GM12891 (cell line): ENCODE measurements at places on chromosomes 2 and 18.
A peak's percentile ranks its signal among the peaks of the same experiment; 100 is the strongest.

DNA sequence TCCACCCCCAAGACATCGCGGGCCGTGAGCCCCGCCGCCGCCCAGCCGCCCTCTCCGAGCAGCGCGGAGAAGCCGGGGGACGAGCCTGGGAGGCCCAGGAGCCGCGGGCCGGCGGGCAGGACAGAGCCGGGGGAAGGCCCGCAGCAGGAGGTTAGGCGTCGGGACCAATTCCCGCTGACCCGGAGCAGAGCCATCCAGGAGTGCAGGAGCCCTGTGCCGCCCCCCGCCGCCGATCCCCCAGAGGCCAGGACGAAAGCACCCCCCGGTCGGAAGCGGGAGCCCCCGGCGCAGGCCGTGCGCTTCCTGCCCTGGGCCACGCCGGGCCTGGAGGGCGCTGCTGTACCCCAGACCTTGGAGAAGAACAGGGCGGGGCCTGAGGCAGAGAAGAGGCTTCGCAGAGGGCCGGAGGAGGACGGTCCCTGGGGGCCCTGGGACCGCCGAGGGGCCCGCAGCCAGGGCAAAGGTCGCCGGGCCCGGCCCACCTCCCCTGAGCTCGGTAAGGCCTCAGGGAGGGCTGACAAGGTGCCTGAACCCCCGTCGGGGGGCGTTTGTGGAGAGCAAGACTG, 14.2 kb downstream of the SPEG start:
- DNase-seq = no peak

DNA sequence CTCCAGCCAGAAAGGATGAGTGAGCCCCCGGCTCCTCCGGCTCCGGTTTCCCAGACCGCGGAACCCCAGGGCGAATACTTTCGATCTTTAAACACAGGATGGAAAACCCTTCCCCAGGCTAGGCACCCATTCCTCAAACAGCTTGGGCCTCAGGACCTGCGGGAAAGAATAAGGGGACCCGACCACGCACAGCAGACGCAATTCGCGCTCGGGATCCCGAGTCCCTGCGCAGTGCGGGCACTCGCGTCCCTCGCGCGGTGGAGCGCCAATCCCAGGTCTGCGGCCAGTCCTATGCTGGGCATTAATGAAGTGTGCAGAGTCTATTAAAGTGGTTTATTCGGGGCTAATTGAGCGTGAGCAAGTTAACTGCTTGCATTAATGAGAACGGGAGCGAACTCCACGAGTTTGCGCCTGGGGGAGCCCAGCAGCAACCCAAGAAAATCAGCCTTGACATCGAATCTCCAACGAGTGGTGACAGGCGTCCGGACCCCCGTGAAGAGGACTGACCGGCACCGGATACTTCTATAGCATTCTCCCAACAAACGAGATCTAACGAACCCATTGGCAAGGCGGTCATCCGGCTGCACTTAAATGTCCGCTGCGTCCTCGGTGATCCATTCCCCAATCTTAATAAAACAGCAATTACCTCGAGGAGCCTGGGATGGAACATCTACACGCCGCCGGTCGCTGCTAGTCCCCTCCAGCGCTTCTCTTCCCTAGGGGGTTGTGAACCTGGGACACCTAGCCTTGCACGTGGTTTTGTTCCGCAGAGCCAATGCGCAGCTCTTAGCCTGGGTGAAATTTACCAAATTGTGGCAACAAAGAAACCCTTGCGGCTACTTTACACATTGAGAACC, 1.6 kb downstream of the OSR1 start:
- DNase-seq = no peak

- DNase-seq = no peak
Observed at GRCh38 chr18:68948622-68949021, 150.7 kb downstream of the CCDC102B start.

DNA sequence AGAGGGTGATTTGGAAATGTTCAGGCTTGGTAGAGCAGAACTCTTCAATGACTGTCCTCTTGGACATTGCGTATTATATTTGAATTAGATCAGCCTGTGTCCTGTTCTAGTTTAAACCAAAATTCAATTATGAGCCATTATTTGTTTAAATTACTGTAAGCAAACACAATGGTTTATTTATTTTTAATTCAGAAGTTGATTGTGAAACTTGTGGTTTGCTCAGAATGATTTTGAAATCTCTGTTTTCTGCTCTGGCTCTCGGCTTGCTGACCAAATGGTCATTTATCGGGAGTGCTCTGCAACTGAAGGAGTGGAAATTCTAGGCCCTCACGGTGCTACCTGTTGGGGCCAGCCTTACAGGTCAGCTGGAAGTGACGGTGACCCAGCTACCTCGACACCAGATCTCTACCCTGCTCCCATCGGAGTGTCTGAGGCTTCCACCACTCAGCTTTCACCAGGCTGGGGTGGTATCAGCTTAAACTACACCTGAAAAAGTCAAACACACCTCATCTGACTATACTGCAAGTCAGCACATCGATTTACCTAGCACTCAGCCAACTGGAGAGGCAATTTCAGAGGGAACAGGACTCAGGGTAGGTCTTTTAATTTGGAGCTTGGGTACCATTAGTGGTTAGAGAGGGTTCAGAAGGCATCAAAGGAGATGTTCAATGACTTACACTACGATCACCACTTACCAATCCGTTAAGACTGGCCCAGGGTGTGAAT, 36.8 kb upstream of the GPD2 start:
- no peak for DNase-seq

- DNase-seq = no peak
Observed at GRCh38 chr2:182694189-182694588, 21.9 kb upstream of the DNAJC10 start.

GRCh38 chr2:62654876-62655359, 50.6 kb upstream of the EHBP1 start:
- no peak for DNase-seq

DNA sequence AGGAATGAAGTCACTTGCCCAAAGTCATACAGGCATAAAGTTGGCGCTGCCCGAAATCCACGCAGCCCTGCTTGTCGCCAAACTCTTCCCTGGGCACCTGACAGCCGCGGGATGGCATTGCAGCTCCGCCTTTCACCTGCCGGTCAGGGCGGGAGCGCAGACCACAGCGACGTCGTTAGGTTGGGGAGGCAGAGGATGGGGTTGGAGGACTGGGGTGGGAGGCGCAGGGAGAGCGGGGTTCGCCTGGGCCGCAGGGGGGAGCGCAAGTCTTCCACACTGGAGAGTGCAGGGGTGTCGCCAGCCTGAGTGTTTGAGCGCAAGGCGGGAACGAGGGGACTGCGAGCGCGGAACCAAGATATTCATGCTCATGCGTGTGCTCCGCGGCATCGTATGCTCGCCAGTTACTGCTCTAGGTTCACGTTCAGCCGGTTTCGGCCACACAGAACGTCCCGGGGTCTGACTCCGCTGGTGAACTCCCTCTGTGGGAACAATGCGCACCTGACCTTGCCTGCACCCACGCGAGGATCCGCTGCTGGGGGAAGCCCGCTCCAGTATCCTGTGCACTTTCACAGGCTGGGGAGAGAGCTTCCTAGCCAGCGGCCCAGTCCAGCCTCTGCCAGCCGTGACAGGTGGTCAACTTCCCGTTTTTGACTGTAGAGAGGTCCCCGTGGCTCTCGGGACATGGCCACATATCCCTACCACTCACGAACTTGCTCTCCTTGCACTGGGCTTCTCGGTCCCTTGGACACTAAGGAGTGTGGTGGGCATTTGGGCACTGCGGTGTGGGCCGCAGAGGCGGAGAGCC, 767 bp upstream of the NPPC start:
- DNase-seq = no peak

DNA sequence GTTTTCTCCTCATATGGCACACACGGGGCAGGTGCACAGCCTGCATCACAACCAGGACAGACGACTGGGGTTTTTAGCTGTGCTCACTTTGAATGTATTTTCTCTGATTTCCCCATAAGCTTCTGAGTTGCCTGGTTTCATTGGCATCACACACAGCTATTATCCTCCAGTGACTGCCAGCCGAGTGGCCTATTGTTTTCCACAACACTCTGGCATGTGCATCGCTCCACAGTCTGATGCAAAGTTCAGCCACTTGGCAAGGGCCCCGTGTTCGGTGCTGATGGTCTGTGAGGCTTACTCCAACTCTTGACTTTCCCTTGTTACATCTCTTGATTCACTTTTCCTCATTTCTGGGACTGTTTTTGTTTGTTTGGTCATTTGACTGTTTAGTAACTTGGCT, 593.1 kb downstream of the CBLN2 start:
- no peak for DNase-seq

DNA sequence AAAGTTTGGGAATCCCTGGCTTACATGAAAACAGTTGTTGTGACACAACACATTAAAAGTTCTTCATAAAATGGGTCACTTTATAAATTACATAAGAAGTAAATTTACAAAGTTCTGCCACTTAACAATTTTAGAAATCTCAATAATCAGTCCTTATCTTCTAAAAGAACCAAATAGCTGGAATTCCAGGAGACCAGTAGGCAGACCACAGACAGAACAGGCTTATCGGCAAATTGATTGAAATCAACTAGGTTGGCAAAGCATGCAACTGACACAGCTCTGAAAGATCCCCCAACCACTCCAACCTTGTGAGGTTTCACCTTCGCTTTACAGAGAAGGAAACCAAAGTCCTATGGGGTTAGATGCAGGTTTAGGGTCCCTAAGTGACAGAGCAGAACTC, 103.0 kb downstream of the DNER start:
- no peak for DNase-seq

DNA sequence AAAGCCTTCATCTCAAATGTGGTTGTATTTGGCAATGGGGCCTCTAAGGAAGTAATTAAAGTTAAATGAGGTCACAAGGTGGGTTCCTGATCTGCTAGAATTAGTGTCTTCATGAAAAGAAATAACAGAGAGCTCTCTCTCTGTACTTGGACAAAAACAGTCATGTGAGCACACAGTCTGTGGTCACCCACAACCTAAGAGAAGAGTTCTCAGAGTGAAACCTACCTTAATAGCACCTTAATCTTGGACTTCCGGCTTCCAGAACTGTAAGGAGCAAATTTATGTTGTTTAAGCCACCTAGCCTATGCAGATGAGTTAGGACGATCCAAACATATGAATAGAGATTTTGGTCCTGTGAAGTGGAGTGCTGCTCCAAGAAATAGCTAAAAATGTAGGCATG, 758.9 kb downstream of the LRRTM4 start:
- no peak for DNase-seq

- no peak for DNase-seq
Observed at GRCh38 chr2:222522082-222522481, 97.7 kb downstream of the SGPP2 start.

GRCh38 chr18:47817017-47817794, 113.3 kb downstream of the SMAD2 start:
- no peak for DNase-seq

- no peak for DNase-seq
Observed at GRCh38 chr2:81549646-81550045, 1245.1 kb upstream of the LRRTM1 start.

GRCh38 chr2:71535526-71535925, 82.2 kb downstream of the DYSF start:
- DNase-seq = no peak

GRCh38 chr18:24010673-24011072, 3.9 kb upstream of the TTC39C start:
- DNase-seq = no peak

- peak; percentile 65 for DNase-seq
Observed at GRCh38 chr2:149330127-149331022, at the start of gene LYPD6. Gene LYPD6 (plus strand): TSS chr2:149330587. CDS start chr2:149437709, 107,122 bp downstream.

DNA sequence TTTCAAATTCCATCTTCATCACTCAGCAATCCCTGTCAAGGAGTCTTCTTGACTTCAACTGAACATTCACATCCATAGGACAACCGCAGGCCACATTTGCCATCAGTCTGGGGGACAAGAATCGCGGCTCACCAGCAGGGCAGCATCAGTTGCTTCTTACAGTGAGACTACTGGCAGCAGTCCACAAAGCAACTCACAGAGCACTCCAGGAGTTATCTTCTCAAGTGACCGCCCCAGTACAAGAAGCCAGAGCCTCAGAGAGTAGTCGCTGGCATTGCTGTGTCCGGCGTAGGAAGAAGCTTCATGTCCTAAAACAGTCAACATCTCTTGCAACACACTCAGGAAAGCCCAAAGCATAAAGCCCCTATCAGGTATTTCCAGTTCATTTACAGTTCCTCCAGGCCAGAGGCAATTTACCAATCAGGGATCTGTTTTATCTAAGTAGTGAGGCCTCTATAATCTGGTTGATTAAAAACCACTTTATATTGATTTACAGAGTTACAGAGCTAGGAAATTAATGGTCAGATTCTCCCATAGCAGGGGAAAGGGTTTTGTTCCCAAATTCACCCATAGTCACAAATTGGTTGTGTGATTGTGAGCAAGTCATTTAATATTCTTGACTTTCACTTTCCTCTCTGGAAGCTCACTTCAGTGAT, 177.3 kb downstream of the NBAS start:
- DNase-seq = no peak

DNA sequence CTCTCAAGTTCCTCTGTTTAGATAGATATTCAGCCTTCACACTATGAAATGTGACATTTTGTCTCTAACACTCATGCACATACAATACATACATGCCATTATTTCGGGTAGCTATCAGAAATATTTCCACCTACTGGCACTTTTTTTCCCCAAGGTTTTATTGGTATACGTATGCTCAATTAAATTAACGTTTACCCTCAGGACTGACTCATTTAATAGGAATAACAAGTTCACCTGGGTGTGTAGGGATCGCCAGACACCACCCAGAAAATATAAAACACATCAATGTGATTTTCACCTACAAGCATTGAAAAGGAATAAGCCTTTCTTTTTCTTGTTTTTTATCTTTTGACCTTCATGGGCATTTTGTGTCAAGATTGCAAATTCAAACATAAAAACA, 138.5 kb upstream of the EPAS1 start:
- DNase-seq = no peak

- no peak for DNase-seq
Observed at GRCh38 chr2:106257135-106257534, 63.0 kb upstream of the UXS1 start.

DNA sequence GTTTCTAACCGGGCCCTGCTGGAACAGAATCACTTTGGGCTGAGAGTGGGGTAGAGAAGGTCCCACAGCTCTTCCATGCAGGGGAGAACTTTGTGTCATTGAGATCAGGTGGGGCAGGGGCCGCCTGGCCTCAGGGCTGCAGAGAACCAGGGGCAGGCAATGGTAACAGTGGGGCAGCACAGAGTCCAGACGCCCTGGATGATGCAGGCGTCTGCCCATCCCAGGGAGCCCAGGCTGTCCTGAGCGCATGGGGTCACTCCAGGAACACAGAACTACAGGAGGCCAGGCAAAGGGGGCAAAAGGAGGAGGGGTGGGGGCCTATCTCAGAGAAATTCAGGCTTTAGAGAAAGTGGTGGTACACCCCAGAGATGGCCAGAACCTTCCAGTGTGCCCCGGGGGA, 121.3 kb downstream of the NDUFA10 start:
- no peak for DNase-seq
